OCI-M1 (cell line): ENCODE measurements at places on chromosomes 16 and 17.

DNA sequence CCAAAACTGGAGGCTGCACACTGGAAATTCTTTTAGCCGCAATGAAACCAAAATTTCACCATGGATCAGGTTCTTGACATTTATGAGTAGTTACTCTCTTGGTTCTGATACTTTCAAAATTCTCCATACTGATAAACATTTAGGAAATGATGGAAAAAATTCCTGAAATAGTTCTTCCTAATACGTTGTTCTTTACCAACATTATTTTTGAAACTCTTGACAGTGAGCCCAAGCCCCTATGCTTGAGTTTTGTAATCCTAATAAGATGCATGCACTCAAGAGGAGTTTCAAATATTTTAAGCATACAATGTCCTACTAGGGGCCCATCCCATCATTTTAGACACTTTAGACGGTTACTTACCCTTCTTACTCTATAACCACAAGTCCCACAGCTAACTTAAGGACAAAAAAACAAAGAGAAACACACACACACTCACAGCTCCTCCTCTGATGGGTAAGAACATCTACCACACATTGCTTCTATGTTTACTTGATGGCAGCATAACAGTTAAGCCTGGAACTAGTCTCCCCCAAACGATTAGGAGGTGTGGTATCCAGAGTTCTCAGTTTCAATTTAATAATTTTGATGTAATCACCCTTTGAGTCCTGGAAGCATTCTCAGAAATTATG lies 3.7 kb downstream of the VEZF1 start:
- no peak for DNase-seq

DNA sequence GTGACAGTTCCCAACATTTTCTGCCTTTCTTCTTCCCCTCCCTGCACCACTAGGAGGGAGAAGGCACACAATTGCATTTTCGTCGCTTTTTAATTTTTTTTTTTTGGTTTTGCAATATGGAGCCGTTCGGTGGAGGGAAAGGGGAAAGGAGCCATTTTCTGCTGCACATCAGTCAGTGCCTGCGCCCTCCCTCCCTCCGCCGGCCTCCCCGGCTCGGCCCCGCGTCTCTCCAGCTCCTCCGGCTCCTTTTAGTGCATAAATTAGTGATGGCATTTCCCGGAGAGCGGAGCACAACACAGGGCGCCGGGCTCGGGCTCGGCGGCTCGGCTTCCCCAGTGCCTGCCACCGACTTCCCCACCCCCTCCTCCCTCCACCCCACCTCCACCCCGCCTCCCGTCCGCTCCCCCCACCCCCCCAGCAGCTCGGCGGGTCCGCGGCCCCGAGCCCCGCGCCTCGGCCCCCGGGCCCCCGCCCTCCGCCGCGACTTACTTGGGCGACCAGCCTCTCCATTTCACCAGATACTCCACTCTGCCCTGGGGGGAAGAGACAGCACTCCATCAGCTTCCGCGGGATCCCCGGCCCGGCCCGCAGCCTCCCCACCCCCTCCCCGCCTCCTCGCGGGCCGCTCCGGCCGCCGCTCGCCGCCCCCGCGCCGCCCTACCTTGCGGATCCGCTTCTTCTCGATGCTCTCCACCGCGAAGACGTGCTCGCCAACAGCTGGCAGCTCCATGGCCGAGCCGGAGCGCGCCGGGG lies 542 bp downstream of the CBX4 start:
- peak; percentile 63 for DNase-seq

- peak; percentile 71 for DNase-seq
Measured at GRCh38 chr16:4309833-4310266, 6.0 kb upstream of the GLIS2 start.

DNA sequence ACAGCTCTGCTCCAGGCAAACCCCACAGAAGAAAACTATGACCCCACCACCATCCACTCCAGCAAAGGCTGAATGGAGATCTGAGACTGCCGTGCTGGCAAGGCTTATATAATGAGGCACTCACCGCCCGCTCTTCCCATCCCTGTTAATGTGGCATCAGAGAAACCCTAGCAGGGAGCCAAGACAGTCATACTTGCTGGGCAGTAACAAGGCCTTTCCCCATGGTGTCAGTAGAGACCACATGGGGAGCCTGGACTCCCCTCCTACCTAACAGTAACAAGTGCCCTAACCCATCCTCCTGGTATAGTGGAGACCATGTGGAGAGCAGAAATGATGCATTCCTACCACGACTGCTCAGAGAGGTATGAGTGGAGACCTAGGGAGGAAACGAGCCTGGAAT lies 235.2 kb downstream of the C16orf78 start:
- DNase-seq: no peak

- no peak for DNase-seq
Measured at GRCh38 chr16:56405977-56406672, 19.2 kb downstream of the AMFR start.

DNA sequence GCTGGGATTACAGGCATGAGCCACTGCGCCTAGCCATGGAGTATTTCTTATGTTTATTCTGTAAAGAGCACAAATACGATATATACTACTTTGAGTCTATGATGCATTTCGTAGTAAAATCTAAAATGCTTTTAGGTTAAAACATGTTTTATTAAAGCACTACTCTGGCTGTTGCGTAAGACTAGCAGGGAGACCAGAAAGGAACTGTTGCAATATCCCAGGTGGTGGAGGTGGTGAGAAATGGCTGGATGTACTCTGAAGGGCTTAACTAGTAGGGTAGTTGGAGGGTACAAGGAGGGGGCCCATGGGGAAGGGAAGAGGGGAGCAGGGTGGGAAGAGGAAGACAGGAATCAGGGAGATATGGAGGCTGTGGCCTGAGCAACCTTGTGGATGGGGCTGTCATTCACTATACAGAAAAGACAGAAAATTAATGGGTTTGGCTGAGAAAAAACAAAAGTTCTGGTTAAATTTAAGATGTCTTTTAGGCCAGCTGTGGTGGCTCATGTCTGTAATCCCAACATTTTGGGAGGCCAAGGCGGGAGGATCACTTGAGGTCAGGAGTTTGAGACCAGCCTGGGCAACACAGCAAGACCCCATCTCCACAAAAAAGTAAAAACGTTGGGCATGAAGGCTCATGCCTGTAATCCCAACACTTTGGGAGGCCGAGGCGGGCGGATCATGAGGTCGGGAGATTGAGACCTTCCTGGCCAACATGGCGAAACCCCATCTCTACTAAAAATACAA lies 35.8 kb downstream of the ST3GAL2 start:
- DNase-seq: peak; percentile 50

- DNase-seq: peak; percentile 12
Measured at GRCh38 chr17:57092171-57092570, 7.1 kb downstream of the AKAP1 start.

GRCh38 chr17:32629563-32630190 lies 142.9 kb downstream of the CDK5R1 start:
- DNase-seq: no peak

GRCh38 chr16:4506450-4506849 lies 30.3 kb downstream of the HMOX2 start:
- DNase-seq: peak; percentile 75

DNA sequence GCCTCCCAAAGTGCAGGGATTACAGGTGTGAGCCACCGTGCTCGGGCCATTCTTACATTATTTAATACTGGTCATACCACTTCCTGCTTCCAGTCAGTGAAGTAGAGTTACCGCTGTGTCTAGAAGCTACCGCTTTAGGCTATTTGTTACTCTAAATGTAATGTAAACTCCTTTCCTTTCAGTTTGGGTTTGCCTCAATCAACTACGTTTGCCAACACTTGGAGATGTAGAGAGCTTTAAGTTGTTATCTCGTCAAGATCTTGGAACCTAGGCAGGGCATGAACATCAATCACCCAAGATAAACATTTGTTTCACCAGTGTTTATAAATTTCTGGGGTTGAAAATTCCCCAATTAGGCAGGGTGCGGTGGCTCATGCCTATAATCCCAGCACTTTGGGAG lies 275.9 kb downstream of the STX8 start:
- no peak for DNase-seq

DNA sequence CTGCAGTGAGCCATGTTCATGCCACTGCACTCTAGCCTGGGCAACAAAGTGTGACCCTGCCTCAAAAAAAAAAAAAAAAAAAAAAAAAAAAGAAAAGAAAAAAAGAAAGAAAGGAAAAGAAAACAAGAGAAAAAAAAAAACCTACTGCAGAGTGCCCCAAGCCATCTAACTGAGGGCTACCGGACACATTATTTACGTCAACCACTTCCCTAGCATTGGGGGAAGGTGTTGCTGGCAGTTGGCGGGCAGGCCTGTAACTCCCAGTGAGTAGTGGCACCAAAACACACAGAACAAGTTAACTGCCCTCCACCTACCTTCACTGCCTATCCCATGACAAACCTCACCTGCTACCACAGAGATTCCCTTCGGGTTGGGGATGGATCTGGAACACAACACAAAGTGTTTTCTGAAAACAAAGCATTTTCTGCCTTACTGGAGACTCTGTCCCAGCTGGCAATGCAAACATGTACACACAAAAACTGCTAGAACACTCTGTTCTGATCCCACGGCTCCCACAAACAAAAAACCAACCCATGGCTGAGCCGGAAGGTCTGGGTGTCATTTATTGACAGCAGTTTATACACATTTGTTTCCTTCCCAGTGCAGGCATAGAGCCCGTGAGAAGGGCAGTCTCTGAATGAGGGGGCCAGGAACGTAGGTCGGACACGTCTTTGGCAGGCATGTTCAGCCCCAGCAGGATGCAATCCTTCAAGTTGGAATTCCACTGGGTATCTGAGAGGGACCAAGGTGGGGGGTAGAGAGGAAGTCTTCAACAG lies 11.0 kb downstream of the PHB1 start:
- no peak for DNase-seq

GRCh38 chr17:32256012-32256700 lies 9.5 kb upstream of the RHBDL3 start:
- no peak for DNase-seq

GRCh38 chr16:16928532-16929109 lies 542.1 kb downstream of the XYLT1 start:
- DNase-seq: peak; percentile 7

DNA sequence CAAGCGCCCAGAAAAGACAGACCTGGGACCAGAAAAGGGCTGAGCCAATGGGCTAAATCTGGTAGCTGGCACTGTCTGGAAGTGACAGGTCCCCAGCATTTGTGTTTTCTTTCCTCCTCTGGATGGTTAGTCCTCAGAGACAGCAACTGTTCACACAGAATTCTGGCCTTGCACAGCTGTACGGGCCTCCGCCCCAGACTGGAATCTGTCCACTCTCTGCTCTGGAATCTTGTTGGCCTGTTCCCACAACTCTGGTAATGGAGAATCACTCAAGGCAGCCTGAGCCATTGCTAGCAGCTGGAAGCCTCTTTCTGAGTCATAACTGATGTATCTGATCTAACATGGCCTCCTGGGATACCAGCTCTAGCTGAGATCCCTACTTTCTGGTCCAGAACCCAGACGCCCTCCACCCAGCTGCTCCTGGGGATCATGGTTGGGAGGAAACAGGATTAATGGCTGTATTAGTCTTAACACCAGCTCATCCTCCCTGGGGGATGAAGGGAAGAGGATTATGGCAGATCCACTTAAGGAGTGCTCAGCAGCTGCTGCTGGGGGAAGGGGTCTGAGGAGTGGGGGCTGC lies 9.1 kb downstream of the ZNF668 start:
- no peak for DNase-seq

DNA sequence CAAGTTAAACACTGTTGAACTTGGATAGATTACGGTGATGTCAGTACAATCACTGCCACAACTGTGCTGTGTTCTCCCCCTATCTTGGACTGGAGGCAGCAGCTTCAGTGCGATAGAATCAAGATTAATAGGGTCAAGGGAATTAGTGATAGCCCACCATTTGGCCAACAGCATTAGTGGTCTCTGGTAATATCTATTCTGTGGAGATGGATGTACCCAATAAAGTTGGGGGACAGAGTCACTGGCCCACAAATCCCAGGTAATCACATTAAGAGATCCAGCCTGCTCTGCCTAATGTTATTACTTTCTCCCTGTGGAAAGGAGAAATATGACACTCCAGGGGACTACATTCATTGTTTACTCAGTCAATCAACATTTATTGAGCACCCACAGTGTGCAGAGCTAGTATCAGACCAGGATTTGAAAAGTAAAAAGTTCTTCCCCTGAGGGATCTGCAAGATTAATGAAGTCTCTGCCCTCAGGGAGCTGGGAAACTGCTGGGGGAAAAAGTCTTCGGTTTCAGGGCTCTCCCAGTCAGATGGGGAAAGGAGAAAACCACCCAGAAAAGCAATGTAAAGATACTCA lies 23.6 kb upstream of the ATP5MC1 start:
- no peak for DNase-seq

DNA sequence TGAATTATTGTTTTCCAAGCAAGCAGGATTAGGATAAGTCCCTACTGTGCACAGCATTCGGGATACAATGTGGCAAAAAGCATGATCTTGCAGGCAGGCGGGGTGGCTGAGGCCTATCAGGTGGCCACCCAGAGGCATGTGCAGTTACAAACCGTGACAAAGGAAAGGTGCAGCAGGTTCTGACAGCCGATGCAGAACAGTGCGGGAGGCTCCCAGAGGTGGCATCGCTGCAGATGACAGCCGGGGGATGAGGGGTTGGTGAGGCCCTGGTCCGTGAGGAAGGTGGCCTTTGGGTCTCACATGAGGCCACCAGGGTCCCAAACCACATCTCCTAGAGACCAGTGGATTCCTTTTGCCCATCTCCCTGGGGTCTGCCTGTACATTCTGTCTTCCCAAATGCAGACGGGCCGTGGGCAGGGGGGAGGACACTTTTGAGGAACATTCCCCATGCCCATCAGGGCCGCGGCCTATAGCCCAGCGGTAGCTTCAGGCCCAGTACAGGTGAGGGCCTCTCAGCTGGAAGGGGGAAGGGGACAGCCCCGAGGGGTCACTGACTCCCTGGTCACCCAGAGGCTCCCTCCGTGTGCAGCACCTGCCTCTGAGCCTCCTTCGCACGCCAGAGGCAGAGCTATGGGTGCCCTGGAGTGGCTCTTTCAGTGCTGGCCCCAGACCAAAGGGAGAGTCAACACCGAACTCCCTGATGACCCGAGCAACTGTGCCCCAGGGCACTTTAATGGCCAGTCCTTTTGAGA lies 85.1 kb downstream of the SOCS1 start:
- DNase-seq: no peak
